ENCODE measurements at places on chromosomes 5 and 9.

DNA sequence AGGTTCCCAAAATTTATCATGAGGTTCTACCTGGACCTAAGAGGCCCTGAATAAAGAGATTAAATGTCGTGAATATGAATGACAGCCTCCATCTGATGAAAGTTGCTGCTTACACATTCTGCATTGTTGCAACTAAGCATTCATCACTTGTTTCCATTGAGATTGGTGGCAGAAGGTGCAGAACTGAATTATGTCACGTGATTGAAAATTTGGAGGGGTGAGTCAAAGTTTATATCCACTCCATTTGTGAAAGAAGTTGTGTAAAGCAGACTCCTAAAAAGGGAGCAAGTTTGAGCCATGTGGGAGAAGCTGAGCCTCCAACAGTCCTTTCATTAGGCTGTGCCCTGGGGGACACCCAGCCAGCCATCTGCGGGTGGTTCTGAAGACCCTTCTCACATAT is 4.9 kb upstream of the PTCH1 start:
- no peak for DNase-seq

DNA sequence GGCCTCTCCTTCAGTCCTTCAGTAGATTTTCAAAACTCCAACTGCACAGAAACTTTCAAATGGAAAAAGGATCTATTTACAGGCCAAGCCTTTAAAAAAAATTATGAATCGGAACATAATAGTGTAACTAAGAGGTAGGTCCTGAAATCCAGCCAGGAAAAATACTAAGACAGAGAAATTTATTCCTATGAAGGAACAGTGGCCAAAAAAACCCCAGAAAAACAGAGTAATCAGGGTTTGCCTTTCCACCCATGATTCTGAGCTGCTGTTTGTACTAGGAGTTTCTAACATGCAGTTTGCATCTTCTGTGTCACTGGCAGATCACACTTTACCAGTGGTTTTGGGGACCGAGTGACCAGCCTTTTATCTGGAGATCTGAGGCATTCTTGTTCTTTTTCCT is 93.1 kb upstream of the TMED7 start:
- no peak for DNase-seq

- DNase-seq, result no peak
These were observed 17.0 kb downstream of the BTF3 start for GRCh38 chr5:73515232-73515631.

DNA sequence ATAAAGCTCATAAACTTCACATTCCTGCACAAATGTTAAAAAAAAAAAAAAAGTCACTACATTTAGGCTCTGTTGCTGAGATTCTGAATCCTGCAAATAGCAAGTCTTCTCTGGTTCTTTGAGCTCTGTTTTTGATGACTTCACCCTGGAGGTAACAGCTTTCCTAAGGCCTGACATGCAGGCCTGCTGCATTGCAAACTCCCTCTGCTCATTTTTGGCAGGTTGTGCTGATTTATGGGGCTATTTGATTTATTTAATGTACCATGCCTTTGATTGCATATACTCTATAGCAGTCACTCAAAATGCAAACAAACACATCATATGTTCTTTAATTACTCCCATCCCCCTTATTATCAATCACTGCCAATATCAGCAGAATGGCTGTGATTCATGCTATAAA is 416.1 kb upstream of the IZUMO3 start:
- DNase-seq, result no peak

GRCh38 chr5:87164409-87164808 is 103.3 kb upstream of the RASA1 start:
- DNase-seq, result no peak

GRCh38 chr5:139919308-139919707 is 123.7 kb downstream of the PSD2 start:
- DNase-seq, result no peak

- DNase-seq, result no peak
These were observed 124.2 kb upstream of the ATP10B start for GRCh38 chr5:160976181-160976580.

DNA sequence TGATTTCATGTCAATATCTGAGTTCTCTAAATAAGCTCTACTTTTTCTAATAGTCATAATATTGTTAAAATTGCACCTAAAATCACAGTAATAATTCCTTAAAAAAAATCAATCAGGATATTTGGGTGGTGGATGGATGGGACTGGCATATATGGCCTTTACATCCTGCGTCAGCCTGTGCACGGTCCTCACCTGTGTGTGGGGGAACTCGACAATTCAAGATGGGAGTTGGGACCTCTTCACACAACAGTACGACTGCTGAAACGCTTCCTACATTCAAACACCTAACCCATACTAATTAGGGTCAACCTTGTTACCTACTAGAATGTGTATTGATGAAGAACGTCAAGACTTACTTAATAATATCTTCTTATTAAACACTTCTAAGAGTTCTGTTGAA is 90.5 kb downstream of the OSMR start:
- no peak for DNase-seq

DNA sequence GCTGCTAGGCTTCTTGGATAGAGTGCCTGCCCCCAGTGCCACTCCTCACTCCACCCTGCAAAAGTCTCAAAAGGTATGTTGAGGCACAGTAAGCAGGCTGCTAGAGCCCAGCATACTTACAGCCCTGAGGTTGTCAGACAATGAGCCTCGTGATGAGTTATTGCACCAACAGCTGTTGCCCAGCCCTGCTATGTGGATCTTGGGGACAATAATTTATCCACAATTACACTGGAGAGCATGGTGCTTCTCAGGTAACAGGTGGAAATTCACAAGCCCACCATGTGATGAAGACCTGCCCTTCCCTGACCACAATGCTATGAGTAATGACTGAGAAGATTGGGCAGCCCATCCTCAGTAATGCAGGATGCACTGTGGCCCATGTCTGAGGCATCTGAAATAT is 36.5 kb downstream of the KCNIP1 start:
- no peak for DNase-seq

DNA sequence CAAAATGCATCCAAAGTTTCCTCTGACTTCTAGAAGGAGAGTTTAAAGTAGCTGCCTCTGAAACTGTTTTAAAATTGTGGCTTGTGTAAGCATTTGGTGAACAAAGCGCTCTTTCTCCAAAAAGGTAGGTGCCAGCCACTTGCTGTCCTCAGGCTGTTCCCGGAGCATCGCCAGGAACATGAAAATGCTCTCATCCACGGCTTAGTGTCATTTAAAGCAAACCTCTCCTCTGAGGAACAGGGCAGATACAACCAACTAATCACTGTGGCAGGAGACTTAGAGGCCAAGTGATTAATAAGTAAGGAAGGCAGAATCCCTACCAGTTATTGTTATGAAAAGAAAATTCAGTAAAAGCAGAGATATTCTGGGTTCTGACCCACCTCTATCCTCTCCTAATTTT is 165.6 kb downstream of the DCP2 start:
- no peak for DNase-seq

- no peak for DNase-seq
These were observed 119.6 kb downstream of the SGCD start for GRCh38 chr5:156446526-156446925.

DNA sequence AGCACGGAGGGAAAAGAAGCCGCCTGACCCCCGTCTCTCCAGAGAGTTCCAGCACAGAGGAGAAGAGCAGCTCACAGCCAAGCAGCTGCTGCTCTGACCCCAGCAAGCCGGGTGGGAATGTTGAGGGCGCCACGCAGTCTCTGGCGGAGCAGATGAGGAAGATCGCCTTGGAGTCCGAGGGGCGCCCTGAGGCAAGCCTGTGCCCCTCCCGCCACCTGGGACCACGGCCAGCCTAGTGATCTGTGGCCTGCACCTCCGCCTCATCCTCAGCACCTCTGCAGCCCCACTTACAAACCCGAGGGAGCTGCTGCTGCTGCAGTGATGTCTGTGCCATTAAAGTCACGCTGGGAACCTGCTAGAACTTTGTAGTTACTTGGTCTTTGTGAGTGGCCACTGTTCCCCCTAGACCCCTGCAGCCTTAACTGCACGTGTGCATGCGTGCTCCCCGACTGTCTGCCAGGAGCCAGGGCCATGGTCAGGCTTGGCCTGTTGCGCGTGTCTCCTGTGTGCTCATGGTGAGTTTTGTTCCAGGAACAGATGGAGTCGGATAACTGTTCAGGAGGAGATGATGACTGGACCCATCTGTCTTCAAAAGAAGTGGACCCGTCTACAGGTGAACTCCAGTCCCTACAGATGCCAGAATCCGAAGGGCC is 12.5 kb downstream of the SQSTM1 start:
- DNase-seq, result no peak

DNA sequence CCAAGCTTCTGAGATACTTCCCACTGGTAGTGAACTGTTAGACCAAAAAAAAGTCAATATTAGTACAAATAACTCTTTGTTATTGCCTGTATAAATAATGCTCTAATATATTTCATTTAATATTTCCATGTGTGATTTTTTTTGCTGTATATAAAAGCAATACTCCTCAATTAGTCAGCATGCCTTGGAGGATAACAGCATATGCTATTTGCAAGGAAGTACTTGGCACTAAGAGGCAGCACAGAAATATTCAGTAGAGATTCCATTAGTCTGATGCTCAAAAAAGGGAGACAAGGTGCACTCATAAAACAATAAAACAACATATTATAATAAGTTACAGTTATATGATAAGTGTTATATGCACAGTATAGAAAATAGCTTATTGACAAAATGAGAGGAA is 296.6 kb upstream of the MPDZ start:
- DNase-seq, result no peak

GRCh38 chr5:87007737-87008136 is 259.9 kb upstream of the RASA1 start:
- no peak for DNase-seq

DNA sequence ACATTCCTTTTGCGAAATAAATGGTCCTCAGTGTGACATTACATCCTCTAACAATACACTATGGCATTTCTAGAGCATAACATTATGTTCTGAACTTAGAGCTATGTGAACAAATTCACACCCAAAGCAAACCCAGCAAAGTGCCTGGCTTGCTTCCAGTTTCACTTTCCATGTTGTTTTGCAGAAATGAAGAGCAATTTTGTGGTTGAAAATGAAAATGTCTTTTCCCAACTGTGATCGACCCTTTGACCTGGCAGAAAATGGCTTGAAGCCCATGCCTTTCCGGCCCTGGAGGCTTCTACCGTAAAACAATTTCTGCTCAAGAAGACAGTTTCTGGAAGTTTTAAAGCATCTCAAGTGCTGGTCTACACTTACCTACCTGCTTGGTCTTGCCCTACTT is 344.7 kb upstream of the RGMB start:
- DNase-seq, result peak; percentile 76

- DNase-seq, result no peak
These were observed 1.5 kb upstream of the CLIC3 start for GRCh38 chr9:136997830-136998234.

GRCh38 chr9:89999534-90000370 is 394.9 kb downstream of the GADD45G start:
- DNase-seq, result no peak

DNA sequence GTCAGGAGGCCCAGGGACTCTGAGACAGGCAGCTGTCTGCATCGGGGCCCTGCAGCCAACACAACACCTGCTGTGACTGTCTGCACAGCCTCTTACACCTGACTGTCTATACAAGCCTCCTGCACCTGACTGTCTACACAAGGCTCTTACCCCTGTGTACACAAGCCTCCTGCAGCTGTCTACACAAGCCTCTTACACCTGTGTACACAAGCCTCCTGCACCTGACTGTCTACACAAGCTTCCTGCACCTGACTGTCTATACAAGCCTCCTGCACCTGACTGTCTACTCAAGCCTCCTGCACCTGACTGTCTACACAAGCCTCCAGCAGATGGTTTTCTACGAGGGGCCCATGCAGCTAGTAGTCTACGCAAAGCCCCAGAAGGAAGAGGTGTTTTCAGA is 18.6 kb downstream of the IRX2 start:
- DNase-seq, result no peak

DNA sequence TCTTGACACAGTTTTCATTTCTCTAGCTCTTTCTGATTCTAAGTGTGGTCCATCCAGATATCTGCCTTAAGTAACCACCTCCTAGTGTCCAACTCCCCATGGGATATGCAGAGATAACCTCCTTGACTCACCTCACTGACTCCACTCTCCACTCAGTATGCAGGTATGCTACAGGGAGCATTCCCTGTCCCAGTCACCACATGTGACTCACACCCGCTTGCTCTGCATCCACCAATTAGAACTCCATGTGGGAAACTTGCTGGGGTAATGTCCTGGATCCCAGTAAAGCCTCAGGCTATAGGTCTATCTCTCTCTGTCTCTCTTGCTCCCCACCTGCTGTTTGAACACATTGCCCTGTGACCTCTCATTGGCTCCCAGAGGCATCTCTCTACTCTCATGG is 563.9 kb downstream of the HTR1A start:
- DNase-seq, result no peak

GRCh38 chr5:58711965-58712364 is 129.1 kb downstream of the RAB3C start:
- no peak for DNase-seq

- no peak for DNase-seq
These were observed 41.5 kb downstream of the UBE2R2 start for GRCh38 chr9:33858423-33858822.

- DNase-seq, result peak; percentile 43
These were observed 9.6 kb upstream of the ATP6V0E1 start for GRCh38 chr5:172973931-172974330.

DNA sequence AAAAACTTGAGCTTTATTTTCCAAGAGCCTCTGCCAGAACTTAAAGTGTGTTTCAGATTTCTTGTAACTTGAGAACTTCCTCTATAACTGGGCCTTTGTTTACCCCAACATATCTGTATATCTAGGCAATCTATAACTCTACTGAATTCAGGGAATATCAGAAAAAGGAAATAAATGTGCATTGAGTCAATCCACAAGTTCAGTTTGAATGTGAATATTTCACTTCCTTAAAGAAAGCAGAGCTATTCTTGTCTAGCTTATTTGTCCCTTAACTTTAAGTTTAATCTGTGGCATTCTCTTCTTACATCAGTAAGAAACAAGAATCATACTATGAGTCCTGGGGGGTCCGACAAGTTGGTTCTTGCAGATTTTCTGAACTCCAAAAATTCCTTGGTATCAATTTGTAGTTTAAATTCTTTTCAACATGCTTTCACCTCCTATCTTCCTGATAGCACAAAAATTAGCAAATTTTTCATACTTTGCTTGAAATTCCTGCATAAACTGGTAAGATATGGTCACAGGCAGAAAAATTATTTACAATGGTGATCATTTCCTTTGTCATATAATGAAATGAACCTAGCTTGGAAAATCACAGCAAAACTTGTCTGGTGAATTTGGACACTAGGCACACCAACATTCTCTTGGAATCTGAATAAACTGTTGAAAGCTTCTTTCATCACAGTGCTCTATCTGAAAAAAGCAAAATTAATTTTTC is 19.8 kb upstream of the ITGA1 start:
- DNase-seq, result no peak

- DNase-seq, result no peak
These were observed 77.3 kb downstream of the FNIP1 start for GRCh38 chr5:131719564-131719963.

- DNase-seq, result peak; percentile 28
These were observed 3.1 kb upstream of the GNPDA1 start for GRCh38 chr5:142015781-142016533.

DNA sequence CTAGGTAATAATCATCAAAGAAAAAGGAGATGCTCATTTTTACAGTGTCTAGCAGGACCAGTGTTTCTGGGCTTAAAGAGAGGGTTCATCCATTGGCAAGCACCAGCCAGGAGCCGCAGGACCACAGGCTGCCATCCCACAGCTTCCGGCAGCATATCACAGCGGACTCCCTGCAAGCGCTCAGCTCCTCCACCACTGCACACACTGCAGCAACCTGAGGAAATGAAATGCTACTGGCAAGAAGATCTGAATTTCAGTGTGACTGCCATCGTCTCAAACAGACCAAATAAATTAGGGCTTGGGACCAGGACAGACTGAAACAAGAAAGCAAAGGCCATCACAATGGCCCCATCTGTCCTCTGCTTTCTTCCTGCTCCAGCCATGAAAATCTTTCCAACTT is 114.2 kb downstream of the TTC39B start:
- no peak for DNase-seq
